IMR-90 (cell line): ENCODE measurements at places on chromosomes 3 and 15. TPM values are rescaled to one million over a fixed set of nuclear protein-coding genes. Genes with fewer than 3 reads are reported as not detected.

Gene CHRNA7
- total RNA-seq, result not detected in 2 replicates

Gene SMCO1
- total RNA-seq, result not detected in 2 replicates

Gene GRAMD2A
- total RNA-seq, result under 0.01 and 0.18 TPM in 2 replicates

Gene SMAD6
- 3.6 and 4.8 TPM in 2 replicates for total RNA-seq

Gene PRR20G
- not detected in 2 replicates for total RNA-seq

Gene CLDN16
- under 0.01 TPM in 2 replicates for total RNA-seq

Gene C3orf80
- not detected in 2 replicates for total RNA-seq

Gene TLR9
- not detected in 2 replicates for total RNA-seq

Gene KNL1
- total RNA-seq, result 25.1 and 32.5 TPM in 2 replicates

Gene TRANK1
- total RNA-seq, result 8.9 and 12.7 TPM in 2 replicates

Gene MYZAP
- total RNA-seq, result not detected in 2 replicates

DNA sequence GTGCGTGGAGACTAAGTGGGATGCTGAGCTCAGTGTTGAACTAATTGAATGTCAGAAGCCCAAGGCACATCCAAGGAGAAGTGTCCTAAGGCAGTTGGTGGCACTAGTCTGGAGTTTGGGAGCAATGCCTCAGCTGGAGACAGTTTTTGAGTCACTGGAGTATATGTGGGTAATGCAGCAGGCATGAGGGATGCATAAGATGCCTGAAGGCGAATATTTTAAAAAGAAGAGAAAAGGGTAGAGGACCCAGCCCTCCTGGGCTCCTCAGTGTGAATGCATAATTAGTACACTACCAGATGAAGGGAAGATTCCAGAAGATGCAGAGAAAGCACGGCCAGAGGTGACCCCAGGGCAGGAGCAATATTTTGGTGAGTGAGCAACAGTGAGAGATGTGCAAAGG is 25.1 kb upstream of the PROK2 start:
- no peak for DNase-seq

GRCh38 chr15:33735637-33736247 is 232.6 kb upstream of the CHRM5 start:
- peak; percentile 41 for DNase-seq

- peak; percentile 94 for DNase-seq
Observed at GRCh38 chr3:138389841-138390581, 41.6 kb downstream of the MRAS start.

DNA sequence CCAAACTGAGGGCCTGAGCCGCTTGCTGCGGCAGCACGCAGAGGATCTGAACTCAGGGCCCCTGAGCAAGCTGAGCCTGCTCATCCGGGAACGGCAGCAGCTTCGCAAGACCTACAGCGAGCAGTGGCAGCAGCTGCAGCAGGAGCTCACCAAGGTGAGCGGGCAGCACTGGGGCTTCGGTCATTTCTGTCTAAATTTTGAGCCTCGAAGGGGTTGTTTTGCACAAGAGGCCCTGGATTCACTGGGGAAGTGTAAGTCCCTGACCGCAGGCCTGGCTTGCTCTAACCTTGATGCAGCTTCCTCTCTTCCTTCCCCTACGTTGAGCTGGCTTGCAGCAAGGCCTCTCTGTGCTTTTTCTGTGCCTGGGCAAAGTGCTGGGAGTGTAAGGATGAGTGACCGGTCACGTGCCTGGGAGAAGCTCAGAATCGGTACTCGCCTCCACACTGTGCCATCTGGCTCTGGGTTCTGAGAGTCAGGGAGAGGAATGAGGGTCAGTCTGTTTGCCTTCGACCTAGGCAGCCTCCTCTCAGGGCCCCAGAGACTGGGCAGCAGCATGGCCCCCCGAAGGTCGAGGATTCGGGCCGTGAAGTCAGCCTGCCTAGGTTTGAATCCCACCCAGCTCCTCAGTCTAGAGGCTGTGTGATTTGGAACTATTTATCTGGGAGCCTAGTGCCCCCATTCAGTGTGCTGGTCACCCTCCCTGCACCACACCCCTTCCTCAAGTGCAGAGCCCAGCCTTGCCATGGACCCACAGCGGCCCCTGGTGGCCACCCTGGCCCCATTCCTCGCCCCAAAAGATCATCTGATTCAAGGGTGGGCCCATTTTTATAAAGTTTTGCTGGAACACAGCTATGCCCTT is 1.4 kb downstream of the FES start:
- peak; percentile 51 for DNase-seq

DNA sequence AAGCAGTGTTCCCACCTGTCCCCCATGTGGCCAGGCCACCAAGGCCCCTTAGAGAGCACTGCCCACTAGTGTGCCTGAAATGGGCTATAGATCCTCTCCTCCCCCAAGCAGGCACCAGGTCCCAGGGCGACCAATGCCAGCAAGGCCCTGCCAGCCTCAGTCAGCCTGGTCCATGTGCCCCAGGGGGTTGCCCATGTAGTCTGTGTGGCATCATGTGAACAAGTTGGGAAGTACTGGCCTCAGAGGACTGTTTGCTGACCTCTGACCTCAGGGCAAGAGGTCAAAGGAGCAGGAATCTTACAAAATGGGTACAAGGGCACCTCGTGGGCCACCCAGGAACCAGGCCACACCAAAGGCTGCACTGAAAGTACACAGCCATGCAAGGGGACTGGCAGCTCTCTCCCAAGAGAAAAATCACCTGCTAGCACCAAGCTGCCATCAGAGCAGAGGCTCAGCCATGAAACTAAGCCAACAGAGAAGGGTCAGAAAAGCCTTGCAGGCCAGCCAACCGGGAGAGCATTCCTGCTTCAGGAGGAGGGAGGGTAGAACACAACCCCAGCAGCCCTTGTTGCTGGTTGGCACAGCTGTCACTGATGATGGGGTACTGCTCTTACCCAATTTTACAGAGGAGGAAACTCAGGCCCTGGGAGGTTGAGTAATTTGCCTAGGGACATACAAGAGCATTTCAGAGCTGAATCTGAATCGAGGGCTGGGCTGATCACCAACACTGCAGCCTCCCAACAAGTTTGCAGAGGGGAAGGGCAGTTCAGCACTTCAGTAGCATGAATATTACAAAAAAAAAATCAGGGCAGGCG is 5.2 kb upstream of the FURIN start:
- DNase-seq, result no peak

GRCh38 chr15:100810831-100811230 is 68.8 kb upstream of the ALDH1A3 start:
- no peak for DNase-seq

DNA sequence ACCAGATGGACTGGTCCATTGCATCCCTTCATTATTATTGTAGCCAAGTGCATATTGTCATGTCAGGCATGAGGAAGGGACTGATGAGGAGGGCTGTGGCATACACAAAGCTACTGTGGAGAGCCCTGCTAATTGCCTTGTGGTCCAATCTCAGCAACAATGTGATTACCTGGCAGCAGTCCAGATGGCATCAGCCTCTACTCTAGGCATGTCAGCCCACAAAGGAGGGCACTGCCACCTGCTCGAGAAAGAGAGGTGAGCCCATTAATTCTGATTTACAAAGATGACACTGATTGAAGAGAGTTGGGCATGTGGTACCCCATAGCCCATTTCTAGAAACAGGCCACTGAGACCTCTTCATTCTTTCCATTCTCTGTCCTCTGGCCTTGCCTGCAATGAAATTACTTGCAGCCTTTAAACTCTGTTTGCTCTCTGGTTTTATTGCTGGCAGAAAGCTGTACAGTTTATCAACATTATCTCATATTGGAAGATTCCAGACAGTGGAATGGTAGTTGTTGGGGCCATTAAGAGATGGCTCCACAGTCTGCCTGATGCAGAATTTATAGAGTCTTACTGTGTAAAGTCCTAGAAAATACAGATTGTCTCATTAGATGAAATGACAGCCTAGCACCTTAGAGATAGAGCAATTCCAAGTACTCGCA is 307.7 kb downstream of the ARPP21 start:
- no peak for DNase-seq

DNA sequence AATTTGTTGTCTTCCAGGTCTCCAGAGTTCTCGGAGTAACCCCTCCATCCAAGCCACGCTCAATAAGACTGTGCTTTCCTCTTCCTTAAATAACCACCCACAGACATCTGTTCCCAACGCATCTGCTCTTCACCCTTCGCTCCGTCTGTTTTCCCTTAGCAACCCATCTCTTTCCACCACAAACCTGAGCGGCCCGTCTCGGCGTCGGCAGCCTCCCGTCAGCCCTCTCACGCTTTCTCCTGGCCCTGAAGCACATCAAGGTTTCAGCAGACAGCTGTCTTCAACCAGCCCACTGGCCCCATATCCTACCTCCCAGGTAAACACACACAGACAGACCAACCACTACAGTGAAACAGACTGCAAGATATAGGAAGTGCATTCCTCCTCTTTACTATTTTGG is 87.9 kb upstream of the BLM start:
- no peak for DNase-seq

- no peak for DNase-seq
Observed at GRCh38 chr3:5607581-5607980, 420.1 kb downstream of the EDEM1 start.

DNA sequence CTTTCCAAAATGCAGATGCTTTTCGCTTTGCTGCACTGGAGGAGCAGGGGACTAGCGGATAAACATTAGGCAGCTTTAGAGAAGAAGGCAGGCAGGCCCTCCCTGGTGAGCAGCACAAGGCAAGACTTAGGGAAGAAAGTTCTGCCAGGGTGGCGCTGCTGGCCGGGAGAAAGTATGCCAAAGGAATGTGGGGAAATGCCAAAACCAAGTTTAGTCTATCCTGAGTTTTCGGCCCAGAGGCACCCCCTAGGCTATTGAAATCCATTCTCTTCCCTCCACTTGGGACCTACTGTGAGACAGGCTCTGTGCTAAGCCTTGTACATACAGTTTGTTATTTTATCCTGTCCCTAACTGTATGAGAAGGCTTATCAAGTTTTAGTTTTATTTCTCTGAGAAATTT is 9.2 kb downstream of the SHC4 start:
- peak; percentile 20 for DNase-seq

DNA sequence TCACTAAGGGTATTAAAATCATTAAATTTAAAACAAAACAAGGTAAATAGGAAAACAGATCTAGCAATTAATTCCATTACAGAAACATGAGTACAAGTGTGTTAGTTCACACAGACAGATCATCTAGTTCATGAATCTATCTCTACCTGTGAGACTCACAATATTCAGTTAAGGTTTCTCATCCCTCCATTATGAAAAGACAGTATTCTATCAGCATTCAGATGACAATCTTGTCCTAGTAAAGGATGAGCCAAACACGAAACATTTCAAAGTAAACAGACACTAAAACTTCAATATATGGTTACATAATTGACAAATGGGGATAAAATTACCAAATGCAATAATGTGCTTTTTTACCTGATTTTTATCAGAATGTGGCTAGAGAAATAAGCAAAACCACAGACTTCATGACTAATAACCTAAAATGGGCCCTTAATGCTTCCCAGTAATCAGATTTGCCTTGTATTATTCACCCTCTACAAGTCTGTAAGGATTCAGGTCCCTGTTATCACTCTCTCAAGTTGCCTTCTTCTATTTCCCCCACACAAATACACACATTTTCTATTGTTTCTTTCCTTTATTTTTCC is 126.8 kb downstream of the DLG1 start:
- DNase-seq, result peak; percentile 47

DNA sequence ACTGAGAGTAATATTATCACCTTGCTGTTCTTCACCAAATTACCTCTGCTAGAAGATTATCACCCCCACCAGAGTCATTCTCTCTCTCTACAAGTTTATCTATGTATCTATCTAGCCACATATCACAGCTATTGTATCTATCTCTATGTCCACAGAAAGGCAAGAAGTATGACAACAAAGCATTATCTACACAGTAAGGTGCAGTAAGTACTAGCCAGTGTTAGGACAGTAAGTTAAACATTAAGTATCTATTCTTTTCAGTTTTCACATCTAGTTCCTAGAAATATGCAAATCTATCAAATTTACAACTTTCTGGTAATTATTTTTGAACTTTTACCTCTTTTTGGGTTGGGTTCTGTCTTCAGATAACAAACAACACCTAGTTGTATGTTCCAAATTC is 26.5 kb upstream of the XXYLT1 start:
- DNase-seq, result no peak

DNA sequence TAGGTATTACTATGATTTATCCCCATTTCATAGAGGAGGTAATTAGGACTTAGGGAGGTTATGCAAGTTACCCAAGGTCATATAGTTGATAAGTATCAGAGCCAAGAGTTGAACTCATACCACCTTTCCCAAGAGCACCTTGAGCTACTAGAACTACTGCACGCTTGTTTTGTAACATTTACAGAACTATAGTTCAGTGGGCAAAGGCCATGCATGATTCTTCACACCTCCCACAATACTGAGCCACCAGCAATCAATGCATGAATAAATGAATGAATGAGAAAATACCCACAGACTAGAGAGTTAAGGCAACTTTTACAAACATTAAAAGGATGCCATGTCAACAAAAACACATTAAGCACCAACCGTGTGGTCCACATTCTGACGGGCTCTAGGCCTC is 46.8 kb downstream of the LIPC start:
- no peak for DNase-seq

DNA sequence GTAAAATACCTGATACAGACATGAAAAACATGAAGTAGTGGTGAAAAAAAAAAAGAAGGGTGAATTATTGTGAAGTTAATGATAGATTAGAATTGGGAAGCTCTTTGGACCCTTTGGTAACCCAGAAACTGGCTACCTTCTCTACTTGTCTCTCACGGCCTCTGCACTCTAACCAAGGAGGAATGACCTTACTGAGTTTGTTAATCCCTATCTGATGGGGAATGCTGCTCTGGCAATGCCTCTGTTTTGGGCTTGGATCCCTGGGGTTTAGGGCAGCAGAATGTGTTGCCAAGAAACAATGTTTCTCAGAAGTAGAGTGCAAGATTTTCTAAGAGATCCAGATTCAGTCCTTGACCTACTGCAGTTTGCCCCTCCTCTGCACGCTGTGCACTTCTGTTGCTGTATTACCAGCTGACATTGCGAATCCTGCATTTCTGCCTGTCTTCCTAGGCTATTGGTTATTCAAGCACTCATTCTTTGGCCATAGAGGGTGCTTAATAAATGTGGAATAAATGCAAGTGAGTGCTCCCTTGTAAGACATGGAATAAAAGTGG is 49.2 kb upstream of the MAP3K13 start:
- DNase-seq, result no peak

DNA sequence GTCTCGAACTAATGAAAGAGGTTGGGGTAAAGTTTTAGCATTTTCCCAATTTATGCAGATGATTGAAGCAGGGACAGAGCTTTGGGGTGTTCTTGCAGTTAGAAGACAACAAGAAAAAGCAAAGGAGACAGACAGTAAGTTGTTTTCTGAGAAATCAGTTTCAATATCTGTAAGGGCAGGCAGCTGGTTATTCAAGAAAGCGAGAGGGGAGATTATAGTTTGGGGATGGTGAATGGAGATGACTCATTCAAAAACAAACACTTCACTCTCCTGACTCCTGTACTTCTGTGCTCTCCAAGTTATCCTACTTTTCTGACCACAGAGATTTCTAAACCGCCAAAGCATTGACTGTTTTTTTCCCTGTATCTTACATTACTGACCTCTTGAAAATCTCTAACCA is 352.0 kb downstream of the GAP43 start:
- peak; percentile 91 for DNase-seq

DNA sequence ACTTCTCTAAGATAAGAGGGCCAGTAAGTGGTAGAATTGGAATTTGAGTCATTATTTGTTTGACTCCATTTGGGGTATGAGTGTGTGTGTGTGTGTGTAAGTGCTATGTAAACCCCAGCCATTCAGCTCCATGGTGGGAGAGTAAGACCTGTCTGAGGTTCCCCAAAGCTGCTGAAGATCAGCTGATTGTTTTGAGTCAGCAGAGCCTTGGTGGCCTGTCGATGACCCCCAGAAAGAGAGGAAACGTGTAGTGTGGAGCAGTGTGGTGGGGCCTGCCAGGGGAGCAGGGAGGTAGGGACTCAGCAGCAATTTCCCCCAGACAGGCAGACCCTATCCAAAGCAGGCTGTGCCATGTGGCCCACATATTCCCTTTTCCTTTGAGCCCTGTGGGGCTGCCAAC is 5.3 kb downstream of the DVL3 start:
- DNase-seq, result peak; percentile 80

GRCh38 chr3:126850370-126851085 is 132.4 kb upstream of the PLXNA1 start:
- peak; percentile 78 for DNase-seq
